ENCODE measurements at places on chromosomes 16 and 17.
A peak's percentile ranks its signal among the peaks of the same experiment; 100 is the strongest.

DNA sequence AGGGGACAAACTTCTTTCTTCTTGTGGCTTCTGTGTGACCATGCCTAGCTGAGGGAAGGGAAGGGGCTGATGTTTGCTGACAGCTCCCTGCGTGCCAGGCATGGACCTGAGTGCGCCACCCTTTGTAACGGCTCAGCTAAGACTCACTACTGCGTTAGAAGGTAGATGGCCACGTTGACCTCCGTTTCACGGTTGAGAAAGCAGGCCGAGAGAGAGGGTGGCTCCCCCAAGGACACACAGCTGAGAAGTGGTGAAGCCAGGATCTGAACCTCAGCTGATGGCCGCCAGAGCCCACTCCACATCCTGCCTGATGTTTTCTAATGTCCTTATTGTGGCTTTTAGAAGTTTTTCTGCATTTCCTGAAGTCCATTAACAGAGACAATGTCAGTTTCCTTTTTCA, 45.1 kb downstream of the RGS9 start:
- DNase-seq = no peak

DNA sequence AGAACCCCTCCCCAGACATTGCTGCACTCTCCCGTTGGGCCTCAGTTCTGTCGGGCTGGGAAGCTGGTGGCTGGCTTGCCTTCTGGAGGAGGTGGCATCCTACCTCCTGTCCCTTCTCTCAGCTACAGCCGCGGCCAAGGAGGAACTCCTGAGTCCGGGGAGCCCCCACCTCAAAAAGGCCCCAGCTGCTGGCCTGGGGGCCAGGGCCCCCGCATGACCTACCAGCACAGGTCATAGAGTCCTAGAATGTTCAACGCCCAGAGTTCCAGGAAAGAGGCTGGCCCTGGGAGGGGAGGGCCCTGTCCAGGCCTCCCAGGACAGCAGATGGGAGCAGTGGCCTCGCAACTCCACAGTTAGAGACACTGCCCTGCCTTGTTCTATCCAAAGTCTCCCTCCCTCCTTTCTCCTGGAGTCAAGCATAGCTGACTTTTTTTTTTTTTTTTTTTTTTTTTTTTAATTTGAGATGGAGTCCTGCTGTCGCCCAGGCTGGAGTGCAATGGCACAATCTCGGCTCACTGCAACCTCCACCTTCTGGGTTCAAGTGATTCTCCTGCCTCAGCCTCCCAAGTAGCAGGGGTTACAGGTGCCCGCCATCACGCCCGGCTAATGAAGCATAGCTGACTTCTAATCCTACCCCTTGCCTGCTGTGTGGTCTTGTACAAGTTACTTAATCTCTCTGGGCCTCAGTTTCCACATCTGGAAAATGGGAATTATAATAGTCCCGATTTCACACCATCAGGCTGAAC, 7.1 kb downstream of the CARHSP1 start:
- DNase-seq = no peak

GRCh38 chr17:82611140-82612058, 36.8 kb downstream of the WDR45B start:
- DNase-seq = peak; percentile 55

DNA sequence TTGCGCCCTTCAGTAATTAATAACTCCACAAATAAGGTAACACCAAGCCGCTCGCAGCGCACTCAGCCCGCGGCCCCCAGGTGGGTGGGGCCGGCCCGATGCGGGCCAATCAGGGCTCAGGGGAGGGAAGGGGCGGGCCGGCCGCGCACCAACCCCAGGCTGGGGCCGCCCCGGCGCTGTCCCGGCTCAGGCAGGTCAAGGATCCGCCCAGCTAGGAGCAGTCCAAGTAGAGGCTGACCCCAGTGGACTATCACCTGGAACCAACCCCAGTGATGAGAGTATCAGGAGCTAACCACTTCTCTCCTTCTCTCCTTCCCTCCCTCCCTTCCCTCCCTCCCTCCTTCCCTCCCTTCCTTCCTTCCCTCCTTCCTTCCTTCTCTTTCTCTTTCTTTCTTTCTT, 110.8 kb downstream of the C16orf78 start:
- DNase-seq = no peak

- peak; percentile 73 for DNase-seq
These were observed 45.3 kb downstream of the DDX19A start for GRCh38 chr16:70391881-70392481.

DNA sequence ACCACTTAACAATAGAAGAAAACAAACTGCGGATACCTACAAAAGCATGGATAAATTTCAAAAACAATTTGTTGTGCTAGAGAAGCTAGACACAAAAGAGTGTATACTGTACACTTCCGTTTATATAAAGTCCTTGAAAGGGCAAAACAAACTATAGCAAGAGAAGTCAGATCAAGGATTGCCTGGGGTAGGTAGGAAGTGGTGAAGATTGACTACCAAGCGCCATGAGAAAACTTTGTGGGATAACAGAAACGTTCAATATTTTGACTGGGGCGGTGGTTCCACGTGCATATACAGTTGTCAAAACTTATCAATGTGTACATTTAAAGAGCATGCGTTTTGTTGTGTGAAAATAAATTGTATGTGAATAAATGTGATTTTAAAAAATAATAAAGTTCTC, 55.6 kb upstream of the CCL2 start:
- DNase-seq = no peak

DNA sequence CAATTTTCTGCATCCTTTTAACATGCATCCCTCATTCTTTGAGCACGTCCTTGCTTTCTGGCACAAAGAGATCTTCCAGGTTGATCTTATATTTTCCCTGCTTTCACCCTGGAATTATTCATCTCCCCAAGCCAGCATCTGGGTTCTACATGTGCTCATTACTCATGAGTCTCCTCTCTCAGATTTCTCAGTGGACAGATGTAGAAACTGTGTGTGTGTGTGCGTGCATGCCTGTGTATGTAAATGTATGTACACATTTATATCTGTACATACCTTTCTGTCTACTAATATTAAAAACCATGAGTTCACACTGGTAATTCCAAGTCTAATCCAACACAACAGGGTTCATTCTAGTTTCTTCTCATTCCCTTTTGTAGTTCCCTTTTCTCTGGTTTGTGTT, 41.9 kb upstream of the NSRP1 start:
- peak; percentile 43 for DNase-seq

GRCh38 chr16:51762081-51762996, 611.3 kb upstream of the SALL1 start:
- peak; percentile 75 for DNase-seq

- DNase-seq = no peak
These were observed 195.1 kb downstream of the CDRT15L2 start for GRCh38 chr17:20774472-20775135.

- DNase-seq = peak; percentile 30
These were observed 39.9 kb downstream of the SNX29 start for GRCh38 chr16:12016291-12016947.

- no peak for DNase-seq
These were observed 17.7 kb downstream of the NCBP3 start for GRCh38 chr17:3828151-3828851.

- DNase-seq = no peak
These were observed 205.5 kb upstream of the MON1B start for GRCh38 chr16:76985392-76986045.

DNA sequence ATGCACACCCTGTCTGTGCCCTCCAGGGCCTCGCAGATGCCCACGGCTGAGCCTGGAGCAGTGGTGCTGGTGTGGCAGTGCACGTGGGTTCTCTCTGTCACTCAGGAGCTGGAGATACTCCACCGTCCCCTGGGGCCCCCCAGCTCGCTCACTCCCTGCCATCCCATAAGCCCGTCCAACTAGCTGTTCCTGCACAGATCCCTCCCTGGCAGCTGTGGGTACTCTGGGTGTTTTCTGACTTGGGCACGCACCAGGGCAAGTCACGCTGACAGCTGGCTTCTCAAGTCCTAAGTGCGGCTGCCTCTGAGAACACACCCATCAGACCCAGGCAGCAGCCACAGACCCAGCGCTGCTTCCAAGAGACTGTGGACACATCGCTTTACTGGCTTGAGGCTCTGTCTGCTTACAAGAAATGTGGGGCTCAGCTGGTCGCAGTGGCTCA, 25.4 kb upstream of the ITGB4 start:
- no peak for DNase-seq

GRCh38 chr17:77320044-77320440, 179.3 kb downstream of the SEC14L1 start:
- DNase-seq = no peak

DNA sequence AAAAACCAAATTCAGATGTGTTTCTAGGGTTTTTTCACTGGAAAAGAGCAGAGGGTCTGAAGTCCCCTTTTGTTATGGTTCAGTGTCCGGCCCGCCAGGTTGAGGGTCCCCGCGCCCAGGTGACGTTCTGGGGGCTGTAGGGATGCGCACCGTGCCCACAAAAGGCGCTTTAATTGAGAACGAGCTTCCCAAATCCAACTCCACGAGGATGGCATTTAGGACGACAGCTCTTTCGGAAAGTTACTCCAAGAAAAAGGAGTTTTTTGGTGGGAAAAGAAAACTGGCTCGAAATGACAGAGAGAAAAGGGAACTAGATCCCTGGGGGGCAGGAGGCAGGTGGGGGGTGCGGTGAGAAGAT, 15.9 kb upstream of the ZFHX3 start:
- DNase-seq = no peak

DNA sequence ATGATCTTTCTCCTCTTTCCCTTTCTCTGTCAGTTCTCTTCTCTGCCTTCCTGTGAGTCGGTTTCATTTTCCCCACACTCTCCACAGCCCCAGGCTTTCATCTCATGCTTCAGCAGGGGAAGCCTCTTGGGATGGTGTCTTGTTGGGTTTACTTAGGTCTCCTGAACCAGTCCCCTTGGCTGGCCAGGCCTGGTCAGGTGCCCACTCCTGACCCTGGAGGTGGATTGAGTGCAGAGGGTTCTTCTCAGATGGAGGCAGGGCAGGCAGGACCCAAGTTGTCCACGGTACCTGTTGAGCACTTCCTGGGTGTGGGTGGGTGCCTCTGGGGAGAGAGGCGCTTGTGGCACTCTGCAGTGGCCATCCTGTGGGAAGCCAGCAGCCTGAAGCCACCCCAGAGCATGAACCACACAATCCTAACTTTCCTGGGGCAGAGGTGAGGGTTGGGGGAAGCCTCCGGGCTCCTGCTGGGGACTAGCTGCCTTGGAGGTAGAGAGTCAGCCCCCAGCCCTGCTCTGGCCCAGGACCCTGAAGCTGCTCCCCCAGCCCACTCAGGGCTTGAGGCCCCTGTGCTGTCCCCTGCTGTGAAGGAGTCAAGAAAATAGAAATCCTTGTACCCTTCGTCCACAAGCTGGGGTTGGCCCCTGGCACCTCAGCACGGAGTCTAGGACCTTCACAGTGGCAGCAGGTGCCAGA, 2.0 kb upstream of the RAP1GAP2 start:
- DNase-seq = no peak

DNA sequence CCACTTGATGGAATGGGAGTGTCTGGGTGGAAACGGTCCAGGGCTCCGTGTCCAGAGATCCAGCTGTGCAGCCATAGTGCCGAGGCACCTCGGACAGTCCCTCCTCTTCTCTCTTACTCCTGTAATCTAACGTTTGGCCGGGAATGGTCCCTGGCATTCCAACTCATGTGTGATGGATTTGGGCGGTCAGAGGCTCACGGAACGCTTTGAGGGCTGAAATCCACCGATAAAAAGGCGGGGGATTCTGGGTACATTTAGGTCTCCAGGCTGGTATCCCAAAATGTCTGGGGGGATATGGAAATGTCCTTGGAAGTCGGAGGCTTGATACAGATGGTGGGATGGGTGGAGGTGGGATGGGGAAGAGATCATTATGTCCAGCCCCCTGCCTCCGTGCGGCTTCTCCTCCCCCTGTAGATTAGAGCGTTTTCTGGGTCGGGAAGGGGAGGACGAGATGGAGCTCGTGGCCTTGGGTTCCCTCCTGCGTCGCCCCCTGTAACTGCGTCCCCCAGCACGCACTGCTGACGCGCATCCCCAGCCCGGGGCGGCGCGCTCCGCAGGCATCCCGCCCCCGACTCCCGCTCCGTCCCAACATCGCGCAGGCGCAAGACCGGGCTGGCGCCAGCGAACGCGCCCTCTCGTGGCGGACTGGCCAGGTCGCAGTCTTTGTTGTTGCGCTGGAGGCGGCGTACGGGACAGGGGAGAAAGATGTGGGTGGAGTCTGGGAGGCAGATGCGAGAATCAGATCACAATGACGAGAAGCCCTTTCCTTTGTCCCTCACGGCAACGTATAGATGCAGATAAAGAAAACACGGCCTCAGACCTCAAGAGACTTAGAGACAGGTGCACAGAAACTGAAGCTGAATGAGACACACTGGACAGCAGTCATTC, 4.5 kb upstream of the SGCA start:
- DNase-seq = peak; percentile 88

DNA sequence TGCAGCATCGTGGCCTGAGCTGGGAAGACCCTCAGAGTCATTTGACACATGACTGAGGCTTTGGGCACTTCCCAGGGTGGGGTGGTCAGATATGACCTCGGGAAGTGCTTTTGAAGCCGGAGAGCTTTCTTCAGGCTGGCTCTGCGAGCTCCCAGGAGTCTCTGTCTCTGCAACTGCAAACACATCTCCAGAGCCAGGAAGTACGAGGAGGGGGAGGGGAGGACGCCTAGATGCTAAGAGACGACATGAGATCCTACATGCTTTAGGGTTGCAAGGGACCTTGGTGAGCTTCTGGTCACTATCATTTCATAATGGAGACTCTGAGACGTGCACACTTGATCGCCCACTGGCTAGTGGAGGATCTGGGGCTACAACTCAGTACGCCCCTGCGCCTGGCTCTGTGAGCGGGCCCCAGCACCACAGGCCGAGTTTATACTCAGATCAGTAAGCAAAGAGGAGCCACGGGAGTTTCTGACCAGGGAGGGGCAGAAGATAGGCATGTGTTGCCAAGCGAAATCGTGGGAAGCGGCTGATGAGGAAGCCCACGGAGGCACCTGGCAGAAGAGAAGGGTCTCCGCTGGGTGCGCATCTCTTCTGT, 527 bp upstream of the MGAT5B start:
- peak; percentile 36 for DNase-seq

DNA sequence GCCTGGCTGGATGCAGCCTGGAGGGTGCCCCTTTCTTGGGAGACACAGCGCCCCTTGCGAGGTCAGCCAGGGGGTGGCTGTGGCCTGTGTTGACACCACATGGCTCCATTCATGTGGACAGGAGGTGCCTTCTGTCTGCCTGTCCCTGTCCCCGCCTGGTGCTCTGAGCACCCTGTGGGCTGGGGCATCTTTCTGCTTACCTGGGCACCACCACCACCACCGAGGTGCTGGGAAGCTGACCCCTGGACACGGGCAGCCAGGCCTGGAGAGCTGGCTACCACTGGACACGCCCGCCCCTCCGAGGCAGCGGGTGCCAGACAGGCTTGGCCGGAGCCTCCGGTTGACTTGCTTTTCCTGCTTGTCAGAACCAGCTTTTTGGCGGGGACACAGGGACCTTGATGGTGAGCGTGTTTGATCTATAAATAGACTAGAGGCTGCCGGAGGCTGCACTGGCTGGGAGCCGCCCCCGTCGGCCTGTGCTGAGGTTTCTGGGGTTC, 121.3 kb upstream of the GSE1 start:
- peak; percentile 59 for DNase-seq
